Uterus (tissue), 4 donors: ENCODE measurements at places on chromosomes 7 and 10.

DNA sequence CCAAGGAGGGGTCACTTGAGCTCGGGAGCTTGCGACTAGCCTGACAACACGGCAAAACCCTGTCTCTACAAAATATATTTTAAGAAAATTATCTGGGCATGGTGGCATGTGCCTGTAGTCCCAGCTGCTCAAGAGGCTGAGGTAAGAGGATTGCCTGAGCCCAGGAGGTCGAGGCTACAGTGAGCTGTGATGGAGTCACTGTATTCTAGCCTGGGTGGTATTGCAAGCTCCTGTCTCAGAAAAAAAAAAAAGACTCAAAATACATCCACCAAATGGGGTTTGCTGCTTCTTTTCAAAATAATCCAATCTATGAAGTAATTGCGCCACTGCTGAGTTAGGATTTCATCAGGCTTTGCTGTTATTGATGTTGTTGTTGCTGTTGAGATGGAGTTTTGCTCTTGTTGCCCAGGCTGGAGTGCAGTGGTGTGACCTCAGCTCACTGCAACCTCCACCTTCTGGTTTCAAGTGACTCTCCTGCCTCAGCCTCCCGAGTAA is 11.1 kb upstream of the VIM start:
- DNase-seq = no peak

DNA sequence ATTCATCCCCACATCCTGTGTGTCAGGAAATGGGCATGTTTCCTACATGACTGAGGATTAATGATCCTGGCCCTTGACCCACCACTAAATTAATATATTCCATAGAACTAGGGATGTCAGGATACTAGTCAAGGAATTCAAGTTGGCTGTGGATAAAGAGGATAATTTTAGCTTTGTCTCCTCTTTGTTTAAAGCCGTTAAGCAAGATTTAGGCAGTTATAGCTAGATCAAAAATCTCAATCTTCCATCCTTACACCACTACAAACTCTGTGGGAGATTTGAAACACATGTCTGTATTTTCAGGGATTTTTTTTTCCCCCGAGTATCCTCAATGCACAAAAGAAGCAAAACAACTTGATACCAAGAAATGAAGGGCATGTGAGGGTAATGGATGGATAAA is 417.1 kb downstream of the MAGI2 start:
- DNase-seq = no peak

- DNase-seq = peak; percentile 42
Measured at GRCh38 chr7:75988568-75989499, 5.6 kb downstream of the TMEM120A start.

- no peak for DNase-seq
Measured at GRCh38 chr10:88162852-88163251, 299.4 kb downstream of the PTEN start.

DNA sequence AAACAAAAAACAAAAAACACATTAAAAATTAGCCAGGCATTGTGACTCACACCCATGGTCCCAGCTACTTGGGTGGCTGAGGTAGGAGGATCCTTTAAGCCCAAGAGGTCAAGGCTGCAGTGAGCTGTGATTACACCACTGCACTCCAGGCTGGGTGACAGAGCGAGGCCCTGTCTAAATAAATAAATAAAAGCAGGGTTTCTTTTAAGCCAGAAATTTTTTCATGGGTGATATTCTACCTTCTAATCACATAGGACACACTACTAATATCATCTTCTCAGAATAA is 14.2 kb upstream of the SVIL start:
- peak; percentile 47 for DNase-seq
